ENCODE measurements at places on chromosomes 1 and 21. TPM values are rescaled to one million over a fixed set of nuclear protein-coding genes. Genes with fewer than 3 reads are reported as not detected.
A peak's percentile ranks its signal among the peaks of the same experiment; 100 is the strongest.

DNA sequence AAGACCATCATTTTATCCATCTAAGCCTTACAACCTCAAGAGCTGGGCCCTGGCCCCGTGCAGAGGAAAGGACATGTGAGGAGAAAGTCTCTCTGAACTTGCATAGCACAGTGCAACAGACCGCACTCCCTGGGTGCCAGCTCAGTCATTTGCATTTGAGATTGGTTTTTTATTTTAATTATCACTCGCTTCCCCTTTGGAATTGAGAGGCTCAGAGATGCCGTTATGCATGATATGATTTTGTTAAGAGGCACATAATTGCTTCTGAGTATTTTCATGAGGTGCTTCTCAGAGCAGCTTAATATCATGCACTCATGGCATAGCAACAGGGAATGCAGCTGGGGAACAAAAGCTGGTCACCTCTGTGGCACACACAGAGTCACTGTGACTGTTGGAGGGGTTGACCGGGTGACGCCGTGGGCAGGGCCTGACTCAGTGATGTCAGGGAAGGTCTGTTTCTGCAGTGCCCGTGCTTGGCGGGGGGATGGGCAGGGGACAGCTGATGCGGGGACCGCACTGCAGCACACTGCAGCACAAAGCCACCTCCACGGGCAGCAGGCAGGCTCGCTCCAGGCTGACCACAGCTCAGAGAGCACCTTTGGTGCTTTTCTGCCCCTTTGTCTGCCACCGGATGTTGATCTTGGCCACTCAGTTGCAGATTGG is 43.2 kb upstream of the VAMP3 start:
- peak; percentile 46 for DNase-seq

- no peak for DNase-seq
Measured at GRCh38 chr1:20932437-20932977, 145.4 kb upstream of the HP1BP3 start.

DNA sequence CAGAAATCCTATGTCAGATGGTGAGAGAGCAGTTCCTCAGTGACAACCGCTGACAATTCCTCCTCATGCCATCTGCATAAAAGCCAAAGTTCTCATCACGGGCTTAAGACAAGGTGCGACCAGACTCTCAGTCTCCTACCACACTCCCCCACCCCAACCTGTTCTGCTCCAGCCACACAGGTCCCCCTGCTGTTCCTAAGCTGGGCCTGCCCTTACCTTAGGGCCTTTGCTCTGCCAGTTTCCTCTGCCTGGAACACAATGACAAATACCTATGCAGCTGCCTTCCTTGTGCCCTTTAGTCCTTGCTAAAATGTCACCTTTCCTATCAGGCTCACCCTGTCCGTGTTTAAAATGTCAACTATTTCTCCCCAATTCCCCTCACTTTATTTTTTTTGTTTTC is 382.2 kb downstream of the NTNG1 start:
- no peak for DNase-seq

DNA sequence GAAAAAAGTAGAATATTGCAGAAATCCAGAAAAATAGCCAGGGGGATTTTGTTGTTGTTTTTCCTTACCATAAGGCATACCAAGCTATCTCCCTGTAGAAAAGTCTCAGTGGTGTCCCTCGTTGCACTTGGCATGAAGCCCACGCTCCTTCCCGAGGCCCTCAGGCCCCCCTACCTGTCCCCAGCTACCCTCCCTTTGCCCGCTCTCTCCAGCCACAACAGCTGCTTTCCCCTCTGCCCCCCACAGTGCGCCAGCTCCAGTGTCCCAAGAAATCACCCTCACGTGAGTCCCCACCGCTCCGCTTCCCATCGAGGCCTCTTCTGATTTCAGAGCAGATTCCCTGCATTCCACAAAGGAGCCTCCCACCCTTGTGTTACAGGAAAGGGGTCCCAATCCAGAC is 8.4 kb downstream of the AGTRAP start:
- DNase-seq = no peak

GRCh38 chr1:89425056-89425455 is 61.2 kb downstream of the GBP6 start:
- DNase-seq = no peak

GRCh38 chr1:32273391-32274208 is 18.3 kb upstream of the HDAC1 start:
- no peak for DNase-seq

DNA sequence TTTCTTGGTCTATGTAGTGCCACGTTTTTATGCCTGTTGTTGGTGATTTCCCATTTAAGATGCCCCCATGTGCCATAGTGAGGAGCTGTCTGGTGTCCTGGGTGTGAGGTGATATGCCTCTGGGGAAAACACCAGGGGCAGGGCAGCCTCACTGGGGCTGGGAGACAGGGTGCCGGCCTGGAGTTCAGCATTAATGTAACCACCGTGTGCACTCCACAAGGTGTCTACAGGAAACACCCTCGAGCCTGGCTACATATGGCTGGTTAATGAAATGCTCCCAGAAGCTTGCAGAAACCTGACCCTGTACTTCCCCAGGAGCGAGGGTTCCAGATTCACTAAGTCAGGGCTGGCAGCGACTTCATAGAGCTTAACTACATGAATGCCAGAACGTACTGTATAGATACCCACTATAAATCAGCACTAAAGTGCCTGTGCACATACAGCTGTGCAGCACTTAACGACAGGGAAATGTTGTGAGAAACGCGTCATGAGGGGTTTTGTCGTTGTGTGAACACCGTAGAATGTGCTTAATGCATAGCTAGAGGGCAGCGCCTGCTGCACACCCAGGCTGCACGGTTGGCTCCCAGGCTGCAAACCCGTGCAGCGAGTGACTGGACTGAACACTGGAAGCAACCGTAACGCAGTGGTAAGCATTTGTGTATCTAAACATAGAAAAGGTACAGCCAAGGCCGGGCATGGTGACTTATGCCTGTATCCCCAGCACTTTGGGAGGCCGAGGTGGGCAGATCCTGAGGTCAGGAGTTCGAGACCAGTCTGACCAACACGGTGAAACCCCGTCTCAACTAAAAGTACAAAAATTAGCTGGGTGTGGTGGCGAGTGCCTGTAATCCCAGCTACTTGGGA is 10.4 kb downstream of the TFF2 start:
- no peak for DNase-seq

GRCh38 chr1:54540582-54541295 is 7.3 kb upstream of the ACOT11 start:
- DNase-seq = no peak

GRCh38 chr1:10969267-10969970 is 43.0 kb upstream of the TARDBP start:
- no peak for DNase-seq

DNA sequence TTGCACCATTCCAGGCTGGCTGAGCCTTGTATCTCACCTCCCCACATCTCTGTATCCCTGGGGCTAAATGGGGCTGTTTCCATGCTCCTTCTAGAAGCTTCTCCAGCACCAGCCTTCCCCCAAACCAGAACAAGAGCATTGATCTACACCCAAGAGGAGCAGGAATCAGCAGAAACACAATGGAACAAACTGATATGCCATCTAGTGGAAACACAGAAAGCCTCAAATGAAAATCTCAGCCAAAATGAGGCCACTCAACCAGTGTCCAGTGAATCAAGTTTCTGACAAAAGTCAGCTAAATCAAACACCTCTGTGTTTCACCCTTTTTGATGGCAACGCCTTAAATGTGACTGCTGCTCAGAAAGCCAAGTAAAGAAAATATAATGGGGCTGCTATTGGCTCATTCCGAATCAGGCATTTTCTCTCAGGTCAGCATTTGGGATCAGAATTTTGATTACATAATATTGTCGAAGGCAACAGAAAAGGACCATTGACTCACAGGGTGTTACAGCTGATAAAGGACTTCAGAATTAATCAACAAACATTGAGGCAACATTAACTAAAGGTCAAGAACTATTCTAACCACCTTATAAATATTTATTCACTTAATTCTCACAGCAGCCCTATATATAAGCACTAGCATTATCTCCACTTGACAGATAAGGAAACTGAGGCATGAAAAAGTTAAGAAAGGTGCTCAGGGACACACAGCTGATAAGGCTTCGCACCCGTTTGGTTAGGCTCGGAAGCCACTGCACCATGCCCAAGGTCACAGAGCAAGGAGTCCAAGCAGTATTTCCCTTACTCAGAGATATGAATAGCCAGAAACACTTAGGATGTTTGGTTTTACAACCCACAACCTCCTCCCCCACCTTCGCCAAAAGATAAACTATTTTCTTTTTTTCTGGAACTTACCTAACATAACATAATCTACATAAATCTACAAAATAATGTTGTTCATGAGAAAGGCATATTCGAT is 85.8 kb upstream of the KCNJ15 start:
- no peak for DNase-seq

- DNase-seq = no peak
Measured at GRCh38 chr1:18110598-18110939, 3.0 kb downstream of the IGSF21 start.

DNA sequence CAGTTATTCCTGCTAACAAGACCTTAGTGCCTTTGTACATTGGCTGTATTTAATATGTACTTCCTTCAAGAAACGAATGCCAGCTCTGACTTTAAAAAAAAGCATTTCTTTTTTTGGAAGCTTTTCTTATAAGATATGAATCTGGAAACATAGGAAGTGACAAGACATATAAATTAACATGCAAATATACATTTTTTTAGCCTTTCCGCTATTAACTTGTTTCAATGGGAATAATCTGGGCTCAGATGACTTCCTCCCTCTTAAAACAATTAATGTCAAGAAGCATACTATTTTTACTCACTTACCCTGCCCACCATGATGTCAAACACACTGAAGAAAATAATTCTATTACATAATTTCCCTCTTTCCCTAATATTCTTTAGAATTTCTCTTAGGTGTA is 1.4 kb downstream of the DENND1B start:
- DNase-seq = no peak

- DNase-seq = no peak
Measured at GRCh38 chr1:159014003-159014571, 4.4 kb downstream of the IFI16 start.

DNA sequence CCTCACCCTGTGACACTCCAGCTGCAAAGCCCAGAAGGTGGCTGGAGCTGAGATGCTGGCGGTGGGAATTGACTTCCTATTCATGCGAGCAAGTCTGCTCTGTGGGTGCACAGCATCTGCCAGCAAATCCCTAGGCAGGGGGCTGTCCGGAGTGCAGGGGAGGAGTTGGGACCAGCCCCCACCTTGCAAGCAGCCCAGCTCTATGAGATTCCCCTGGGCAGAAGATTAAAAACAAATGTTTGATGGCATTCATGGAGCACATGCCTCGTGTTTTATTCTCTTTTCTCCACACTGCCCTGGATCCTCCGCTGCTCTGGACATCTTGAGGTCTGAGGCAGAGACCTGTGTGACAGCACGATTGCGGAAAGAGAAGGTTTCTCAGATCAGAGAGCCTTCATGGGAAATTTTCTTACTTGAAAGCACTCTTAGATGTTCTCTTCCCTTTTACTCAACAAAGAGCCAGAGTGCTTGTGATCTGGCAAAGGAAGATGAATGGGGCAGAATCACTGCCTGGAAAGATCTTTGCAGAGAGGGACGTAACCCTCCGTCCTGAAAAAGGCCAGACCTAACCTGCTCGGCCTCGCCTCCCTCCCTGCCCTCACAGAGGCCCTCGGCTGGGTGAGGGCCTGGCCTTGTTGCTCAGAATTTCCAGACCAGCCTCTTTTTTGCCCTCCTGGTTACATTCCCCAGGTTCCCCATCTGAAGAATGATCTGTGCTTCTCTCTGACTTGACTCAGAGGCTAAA is 597.1 kb downstream of the KIF26B start:
- no peak for DNase-seq

DNA sequence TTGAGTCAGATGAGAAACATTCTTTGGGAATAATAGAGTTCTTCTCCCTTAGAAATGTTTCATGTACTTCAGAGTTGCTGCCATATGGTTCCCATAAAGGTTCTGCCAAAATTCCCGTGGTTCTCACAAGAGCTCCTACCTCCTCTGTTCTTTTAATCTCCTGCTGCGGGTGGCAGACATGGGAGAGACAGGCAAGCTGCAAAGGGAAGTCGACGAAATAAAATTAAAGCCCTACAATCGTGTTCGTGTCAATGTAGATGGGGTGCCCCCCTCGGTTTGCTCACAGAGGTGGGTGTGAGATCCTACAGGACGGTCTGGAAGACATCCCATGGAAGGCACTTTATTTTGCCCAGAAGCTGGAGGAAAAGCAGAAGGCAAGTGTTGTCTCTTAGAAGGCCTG is 276.0 kb downstream of the RWDD3 start:
- DNase-seq = peak; percentile 10

DNA sequence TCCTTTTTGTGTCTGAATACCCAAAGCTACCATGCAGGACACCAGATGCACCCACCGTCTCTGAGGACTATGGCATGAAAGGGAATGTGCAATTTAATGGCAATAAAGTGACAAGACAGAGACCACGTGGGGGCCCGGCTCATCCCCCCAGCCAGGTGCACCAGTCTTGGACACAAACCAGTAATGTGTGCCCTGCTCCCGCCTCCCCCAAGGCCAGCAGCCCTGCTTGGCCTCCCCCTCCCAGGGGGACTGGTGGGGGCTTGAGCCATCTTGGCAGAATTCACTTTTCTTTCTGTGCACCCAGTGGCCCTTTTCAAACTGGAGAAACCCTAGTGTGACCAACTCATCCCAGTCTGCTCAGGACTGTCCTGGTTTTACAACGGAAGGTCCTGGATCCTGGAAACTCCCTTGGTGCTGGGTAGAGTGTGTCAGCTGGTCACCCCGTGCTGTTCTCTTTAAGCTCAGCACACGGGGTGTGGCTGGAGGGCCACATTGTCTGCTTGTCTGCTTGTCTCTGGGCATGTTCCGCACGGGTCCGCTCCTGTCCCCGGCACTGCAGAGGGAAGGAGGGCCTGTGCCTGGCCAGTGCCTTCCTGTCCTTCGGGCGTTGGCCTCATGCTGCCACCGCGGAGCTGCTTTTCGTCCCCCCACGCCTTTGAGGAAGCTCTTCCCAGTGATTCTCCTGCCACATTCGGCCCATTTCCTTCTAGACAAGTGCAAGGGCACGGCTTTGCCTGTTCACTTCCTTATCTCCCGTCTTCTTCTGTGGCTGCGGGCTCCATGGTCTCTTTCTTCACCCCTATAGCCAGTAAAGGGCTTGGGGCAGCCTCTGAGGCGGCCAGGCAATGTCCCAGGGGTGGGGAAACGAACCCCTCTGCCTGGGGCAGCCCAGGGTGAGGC is 45.8 kb upstream of the TTC34 start:
- no peak for DNase-seq

DNA sequence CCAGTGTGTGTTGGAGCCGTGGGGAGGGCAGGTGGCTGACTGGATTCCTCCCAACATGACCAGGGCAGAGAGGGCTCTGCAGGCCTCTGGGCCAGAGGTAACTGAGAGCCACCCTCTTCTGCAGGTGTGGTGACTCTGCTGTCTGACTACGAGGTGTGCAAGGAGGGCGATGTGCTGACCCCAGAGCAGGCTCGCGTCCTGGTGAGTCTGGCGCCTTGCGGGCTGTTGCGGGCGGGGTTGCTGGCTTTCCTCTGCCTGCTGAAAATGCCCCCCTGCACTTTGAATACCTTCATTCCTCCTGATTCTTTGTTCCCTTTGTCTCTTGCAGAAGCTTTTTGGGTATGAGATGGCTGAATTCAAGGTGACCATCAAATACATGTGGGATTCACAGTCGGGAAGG is 6.7 kb downstream of the MRTO4 start:
- DNase-seq = no peak

AMPD1 gene
- total RNA-seq = not detected

FMOD gene
- 1.1 TPM for total RNA-seq

C1QC gene
- 7.5 TPM for total RNA-seq

LCE1B gene
- not detected for total RNA-seq

SH2D5 gene
- total RNA-seq = 0.62 TPM

EXTL1 gene
- total RNA-seq = 2.3 TPM

OVAAL gene
- not detected for total RNA-seq

S100A7A gene
- total RNA-seq = not detected
